ENCODE measurements at places on chromosomes 13 and 19. TPM values are rescaled to one million over a fixed set of nuclear protein-coding genes. Genes with fewer than 3 reads are reported as not detected.

Gene CYSLTR2
- total RNA-seq = 1.4 TPM

Gene ZNRF4
- not detected for total RNA-seq

Gene ZNF571
- 17.4 TPM for total RNA-seq

Gene ATXN8OS
- total RNA-seq = not detected

Gene ZNF100
- total RNA-seq = 24.0 TPM

Gene PNMA8A
- 14.3 TPM for total RNA-seq

Gene DKKL1
- not detected for total RNA-seq

Gene LGALS14
- total RNA-seq = not detected

Gene ZNF415
- total RNA-seq = 21.9 TPM

Gene SLC25A41
- not detected for total RNA-seq
